ENCODE measurements at places on chromosomes 3 and 15. TPM values are rescaled to one million over a fixed set of nuclear protein-coding genes. Genes with fewer than 3 reads are reported as not detected.

The AADACL2 gene
- polyA plus RNA-seq: not detected

The LRIG1 gene
- 25.8 TPM for polyA plus RNA-seq

The SLC24A5 gene
- 2.0 TPM for polyA plus RNA-seq

The UACA gene
- 120 TPM for polyA plus RNA-seq

The PP2D1 gene
- polyA plus RNA-seq: 1.1 TPM

The USP19 gene
- polyA plus RNA-seq: 56.3 TPM

The HCLS1 gene
- 5.9 TPM for polyA plus RNA-seq

The TRAIP gene
- polyA plus RNA-seq: 16.3 TPM

Data from left kidney (tissue), 8 donors.